Uterus (tissue), 4 donors: ENCODE measurements at places on chromosomes 2 and 18. TPM values are rescaled to one million over a fixed set of nuclear protein-coding genes. Genes with fewer than 3 reads are reported as not detected.

The USP14 gene
- 52.5 TPM for total RNA-seq

DNA sequence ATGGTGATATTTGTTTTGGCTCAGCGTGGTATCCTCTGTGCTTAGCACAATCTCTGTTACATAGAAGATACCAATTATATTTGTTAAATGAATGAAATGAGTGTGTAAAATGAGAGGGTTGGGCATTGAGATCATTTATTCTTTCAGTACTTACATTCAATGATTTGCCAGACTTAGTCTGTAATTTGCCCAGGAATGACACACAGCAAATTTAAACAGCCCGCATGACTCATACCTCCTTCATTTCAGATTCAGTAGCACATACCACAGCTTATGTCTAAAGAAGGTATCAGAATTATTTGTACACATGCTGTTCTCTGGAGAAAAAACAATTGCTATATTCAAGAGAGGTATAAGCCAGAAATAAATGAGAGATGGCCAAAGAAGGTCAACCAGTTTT is 37.0 kb downstream of the KLHL14 start:
- H3K27me3 ChIP-seq = no peaks in the 10 kb centered on the region
- no peak overlapping the region for H3K4me3 ChIP-seq
- H3K27ac ChIP-seq = no peak overlapping the region

DNA sequence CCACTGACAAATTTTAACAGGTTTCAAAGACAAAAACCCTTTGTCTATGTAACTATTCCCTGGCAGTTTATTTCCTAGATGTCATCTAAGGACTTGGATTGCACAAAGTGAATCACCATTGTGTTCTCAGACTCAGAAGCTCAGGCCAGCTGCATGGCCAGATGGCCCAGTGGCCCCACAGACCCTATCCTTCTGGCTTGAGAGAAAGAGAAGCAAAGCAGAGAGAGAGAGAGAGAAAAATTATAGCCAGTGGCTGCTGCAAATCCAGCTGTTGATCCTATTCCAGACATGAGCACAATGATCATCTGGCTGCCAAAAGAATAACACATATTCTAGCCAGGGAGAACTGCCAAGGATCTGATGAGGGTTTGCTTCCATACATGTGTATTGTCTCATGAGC is 25.8 kb downstream of the CTLA4 start:
- no peaks in the 10 kb centered on the region for H3K4me1 ChIP-seq
- no peak overlapping the region for H3K4me3 ChIP-seq
- DNase-seq = peak; percentile 31
- H3K36me3 ChIP-seq = no peaks in the 10 kb centered on the region
- no peak overlapping the region for H3K27ac ChIP-seq
- H3K27me3 ChIP-seq = no peaks in the 10 kb centered on the region

The TANC1 gene
- total RNA-seq = 77.6 TPM

The MYO3B gene
- total RNA-seq = not detected

The DES gene
- 2,323 TPM for total RNA-seq

- DNase-seq = no peak
- no peak overlapping the region for H3K27ac ChIP-seq
- H3K36me3 ChIP-seq = no peaks in the 10 kb centered on the region
- H3K27me3 ChIP-seq = no peaks in the 10 kb centered on the region
- no peak overlapping the region for H3K4me3 ChIP-seq
Measured at GRCh38 chr2:162769066-162769465, 69.5 kb downstream of the KCNH7 start.

The FBXO15 gene
- total RNA-seq = 3.0 TPM

GRCh38 chr2:228987441-228988155 is 283.5 kb downstream of the PID1 start:
- DNase-seq = no peak
- H3K4me3 ChIP-seq = no peak overlapping the region
- H3K4me1 ChIP-seq = no peaks in the 10 kb centered on the region
- no peak overlapping the region for H3K27ac ChIP-seq

The DYNC1I2 gene
- 54.6 TPM for total RNA-seq

DNA sequence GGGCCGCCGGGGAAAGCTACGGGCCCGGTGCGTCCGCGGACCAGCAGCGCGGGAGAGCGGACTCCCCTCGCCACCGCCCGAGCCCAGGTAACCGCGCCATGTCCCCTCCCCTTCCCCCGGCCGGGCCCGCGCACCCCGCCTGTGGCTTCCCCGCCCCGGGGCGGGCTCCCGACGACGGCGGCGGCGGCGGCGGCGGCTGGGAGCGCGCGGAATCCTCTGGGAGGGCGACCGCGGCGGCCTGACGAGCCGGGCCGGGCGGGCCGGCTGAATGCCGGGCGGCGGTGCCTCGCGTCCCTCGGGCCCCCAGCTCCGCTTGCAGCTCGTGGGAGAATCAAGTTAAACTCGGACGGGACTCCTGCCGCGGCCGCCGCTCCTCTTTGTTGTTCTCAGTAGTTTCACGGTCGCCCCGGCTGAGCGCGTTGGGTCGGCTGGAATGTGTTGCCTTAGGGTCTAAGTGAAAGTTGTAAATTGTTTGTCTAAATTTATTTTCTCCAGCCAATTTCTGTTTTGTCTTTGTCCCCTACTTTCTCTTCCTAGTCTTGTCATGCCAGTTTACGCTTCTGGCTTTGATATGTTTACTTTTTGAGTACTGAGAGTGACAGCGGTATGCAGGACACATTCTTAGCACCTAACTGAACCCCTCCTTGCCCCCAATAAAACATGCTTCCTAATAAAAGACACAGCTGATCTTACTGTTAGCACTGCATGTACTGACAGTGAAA is 685 bp downstream of the SMAD4 start:
- DNase-seq = peak; percentile 67
- H3K36me3 ChIP-seq = no peaks in the 10 kb centered on the region
- H3K4me3 ChIP-seq = peak overlapping the region; percentile 90
- H3K27ac ChIP-seq = peak overlapping the region; percentile 100

- H3K36me3 ChIP-seq = no peaks in the 10 kb centered on the region
- peak overlapping the region; percentile 50 for H3K4me3 ChIP-seq
- DNase-seq = peak; percentile 19
- no peaks in the 10 kb centered on the region for H3K27me3 ChIP-seq
Measured at GRCh38 chr2:156399224-156399949, 36.8 kb upstream of the GPD2 start.

The CD207 gene
- total RNA-seq = 2.5 TPM

DNA sequence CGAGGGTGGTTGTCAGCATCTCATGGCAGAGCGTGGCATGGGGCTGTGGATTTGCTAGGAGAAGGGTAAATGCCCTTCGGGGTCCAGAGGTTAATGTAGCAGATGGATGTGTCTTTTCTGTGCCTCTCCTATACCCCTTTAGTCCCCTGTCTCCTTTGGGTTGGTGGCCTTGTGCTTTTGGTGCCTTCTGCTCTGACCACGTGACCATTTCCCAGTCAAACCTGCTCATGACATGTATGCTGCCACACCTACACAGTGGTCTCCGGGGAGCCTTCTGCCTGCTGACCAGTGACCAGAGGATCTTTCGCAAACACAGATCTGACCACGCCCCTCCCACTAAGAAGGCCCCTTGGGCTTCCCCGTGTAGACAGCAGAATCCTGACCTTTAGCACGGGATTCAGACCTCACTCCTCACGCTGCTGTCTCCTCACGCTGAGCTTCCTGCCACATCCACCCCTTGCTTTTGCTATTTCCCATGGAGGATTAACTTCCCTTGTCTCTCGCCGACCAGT is 116.2 kb downstream of the ACOXL start:
- H3K4me3 ChIP-seq = no peak overlapping the region
- no peaks in the 10 kb centered on the region for H3K36me3 ChIP-seq
- H3K4me1 ChIP-seq = no peaks in the 10 kb centered on the region
- H3K27me3 ChIP-seq = no peaks in the 10 kb centered on the region

DNA sequence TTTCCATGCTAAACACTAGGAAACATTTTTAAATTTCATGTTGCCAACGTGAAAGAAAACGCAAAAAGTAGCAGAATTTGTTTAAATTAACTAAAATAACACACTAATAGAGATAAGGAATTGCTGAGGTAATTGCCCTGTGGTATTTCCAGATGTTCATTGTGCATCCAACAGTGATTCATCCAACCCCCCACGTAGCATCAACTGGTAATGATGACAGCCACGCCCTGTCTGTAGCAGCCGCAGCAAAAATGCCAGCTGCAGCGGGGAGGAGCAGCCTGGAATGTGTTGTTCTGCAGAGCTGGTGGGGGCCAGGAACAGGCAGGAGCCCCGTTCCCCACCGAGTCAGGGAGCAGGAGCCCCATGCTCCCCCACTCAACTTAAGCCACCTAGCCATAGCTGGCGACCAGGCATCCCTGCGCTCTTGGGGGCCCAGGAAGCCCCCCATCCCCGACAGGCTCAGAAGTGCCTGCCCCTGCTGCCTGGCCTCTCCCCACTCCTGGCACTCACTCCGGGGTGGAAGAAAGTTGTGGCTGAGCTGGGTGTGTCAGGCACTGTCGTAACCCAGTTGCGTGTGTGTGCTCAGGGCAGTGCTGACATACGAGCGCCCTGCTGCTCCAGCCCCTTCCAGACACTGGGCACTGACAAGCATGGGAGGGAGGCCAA is 695.1 kb upstream of the ACVR2A start:
- H3K4me1 ChIP-seq = no peaks in the 10 kb centered on the region
- no peak for DNase-seq
- no peak overlapping the region for H3K4me3 ChIP-seq
- H3K27me3 ChIP-seq = no peaks in the 10 kb centered on the region
- no peaks in the 10 kb centered on the region for H3K36me3 ChIP-seq
- no peak overlapping the region for H3K27ac ChIP-seq

- no peaks in the 10 kb centered on the region for H3K27me3 ChIP-seq
- H3K36me3 ChIP-seq = no peaks in the 10 kb centered on the region
Measured at GRCh38 chr2:105545730-105546627, 147.1 kb upstream of the FHL2 start.

GRCh38 chr2:20126040-20126439 is 74.6 kb upstream of the LAPTM4A start:
- no peaks in the 10 kb centered on the region for H3K4me1 ChIP-seq
- no peak for DNase-seq
- no peaks in the 10 kb centered on the region for H3K36me3 ChIP-seq
- H3K27me3 ChIP-seq = no peaks in the 10 kb centered on the region

DNA sequence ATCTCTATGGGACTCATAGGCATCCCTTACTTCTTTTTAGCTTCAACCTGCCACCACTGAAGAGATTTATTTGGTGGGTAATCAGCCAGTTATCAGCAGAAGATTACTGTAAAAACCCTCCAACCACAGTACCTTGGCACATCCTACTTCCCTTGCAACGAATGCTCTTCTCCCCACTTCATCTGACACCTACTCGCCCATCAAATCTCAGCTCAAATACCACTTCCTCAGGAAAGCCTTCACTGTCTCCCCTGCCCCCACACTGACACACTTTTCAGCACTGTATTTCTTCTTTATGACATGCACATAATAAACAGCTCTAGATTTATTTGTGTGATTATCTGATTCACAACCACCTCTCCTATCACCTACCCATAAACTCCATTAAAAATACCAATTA is 3.1 kb downstream of the KDSR start:
- no peaks in the 10 kb centered on the region for H3K36me3 ChIP-seq
- no peak for DNase-seq
- no peak overlapping the region for H3K27ac ChIP-seq
- no peaks in the 10 kb centered on the region for H3K27me3 ChIP-seq

The OSBPL1A gene
- total RNA-seq = 72.4 TPM

- H3K4me1 ChIP-seq = no peaks in the 10 kb centered on the region
- H3K27ac ChIP-seq = no peak within 1 kb of the TSS
- no peak within 1 kb of the TSS for H3K4me3 ChIP-seq
- no peaks in the 10 kb centered on the region for H3K27me3 ChIP-seq
- H3K36me3 ChIP-seq = no peaks in the 10 kb centered on the region
Measured at GRCh38 chr2:168901003-168901402, at the start of gene G6PC2. G6PC2 (plus strand) TSS chr2:168901291; CDS start chr2:168901332, 41 bp downstream.

The BOLL gene
- not detected for total RNA-seq

GRCh38 chr2:44689516-44689915 is 252.0 kb upstream of the SIX3 start:
- no peaks in the 10 kb centered on the region for H3K27me3 ChIP-seq
- no peak overlapping the region for H3K4me3 ChIP-seq
- no peak for DNase-seq
- no peaks in the 10 kb centered on the region for H3K36me3 ChIP-seq
- H3K27ac ChIP-seq = no peak overlapping the region
- no peaks in the 10 kb centered on the region for H3K4me1 ChIP-seq

- H3K27ac ChIP-seq = no peak overlapping the region
- DNase-seq = no peak
- H3K36me3 ChIP-seq = no peaks in the 10 kb centered on the region
- no peaks in the 10 kb centered on the region for H3K4me1 ChIP-seq
Measured at GRCh38 chr2:60152226-60152833, 401.1 kb downstream of the BCL11A start.

DNA sequence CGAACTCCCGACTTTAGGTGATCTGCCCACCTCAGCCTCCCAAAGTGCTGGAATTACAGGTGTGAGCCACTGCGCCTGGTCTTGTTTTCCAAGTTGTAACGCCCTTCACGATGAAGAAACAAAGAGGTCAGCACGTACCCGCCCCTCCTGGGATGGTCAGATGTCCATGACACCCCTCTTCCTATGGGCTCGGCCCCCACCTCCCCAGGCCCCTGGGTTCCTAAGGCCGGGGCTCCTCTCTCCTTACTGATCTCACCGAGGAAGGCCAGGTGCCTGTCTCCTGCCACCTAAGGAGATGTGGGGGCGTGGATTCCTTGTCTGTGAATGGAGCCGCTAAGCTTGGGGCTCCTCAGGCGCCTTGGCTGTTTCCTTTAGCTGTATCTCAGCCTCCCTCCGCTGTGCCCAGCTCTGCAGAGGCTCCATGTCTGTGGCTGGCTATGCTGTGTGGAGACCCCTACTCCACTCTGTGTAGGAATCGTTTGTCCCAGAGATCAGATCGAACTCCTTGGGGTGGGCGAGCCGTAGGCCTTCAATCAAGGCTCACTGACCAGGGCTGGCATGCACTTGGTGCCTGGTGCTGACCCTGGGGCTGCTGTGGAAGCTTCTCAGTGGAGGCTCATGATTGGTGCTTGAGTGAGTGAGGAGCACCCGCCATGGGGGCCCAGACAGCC is 8.8 kb downstream of the COLEC11 start:
- no peaks in the 10 kb centered on the region for H3K27me3 ChIP-seq
- DNase-seq = no peak
- no peaks in the 10 kb centered on the region for H3K36me3 ChIP-seq
- H3K4me1 ChIP-seq = no peaks in the 10 kb centered on the region
- H3K4me3 ChIP-seq = no peak overlapping the region
- H3K27ac ChIP-seq = no peak overlapping the region

- no peaks in the 10 kb centered on the region for H3K27me3 ChIP-seq
- DNase-seq = no peak
- no peaks in the 10 kb centered on the region for H3K4me1 ChIP-seq
- H3K36me3 ChIP-seq = no peaks in the 10 kb centered on the region
Measured at GRCh38 chr2:10901160-10901939, 10.4 kb upstream of the KCNF1 start.

The BABAM2 gene
- total RNA-seq = 31.1 TPM

GRCh38 chr18:58464104-58464625 is 164.7 kb downstream of the ALPK2 start:
- H3K27me3 ChIP-seq = no peaks in the 10 kb centered on the region
- DNase-seq = no peak

DNA sequence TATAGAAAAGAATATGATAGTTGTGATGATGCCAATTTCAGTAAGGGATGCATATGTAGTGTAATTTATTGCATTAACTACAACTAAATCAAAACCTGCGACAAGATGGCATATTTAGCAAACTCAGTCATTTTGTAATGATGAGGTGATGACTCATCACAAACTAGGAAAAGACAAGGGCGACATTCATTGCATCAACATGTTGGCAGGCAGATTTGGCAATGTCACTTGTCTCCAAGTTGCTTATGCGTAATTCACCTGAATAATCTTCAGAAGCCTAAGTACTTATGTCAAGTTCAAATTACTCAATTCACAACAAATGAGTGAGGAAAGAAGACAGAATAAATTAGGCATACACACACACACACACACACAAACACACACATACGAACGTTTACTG is 273.2 kb upstream of the RGPD4 start:
- no peak for DNase-seq
- no peaks in the 10 kb centered on the region for H3K27me3 ChIP-seq
- H3K4me1 ChIP-seq = no peaks in the 10 kb centered on the region
